ENCODE measurements at places on chromosomes 13 and 19.
A peak's percentile ranks its signal among the peaks of the same experiment; 100 is the strongest.

- no peak for DNase-seq
Measured at GRCh38 chr19:17538684-17539237, 16.7 kb upstream of the COLGALT1 start.

DNA sequence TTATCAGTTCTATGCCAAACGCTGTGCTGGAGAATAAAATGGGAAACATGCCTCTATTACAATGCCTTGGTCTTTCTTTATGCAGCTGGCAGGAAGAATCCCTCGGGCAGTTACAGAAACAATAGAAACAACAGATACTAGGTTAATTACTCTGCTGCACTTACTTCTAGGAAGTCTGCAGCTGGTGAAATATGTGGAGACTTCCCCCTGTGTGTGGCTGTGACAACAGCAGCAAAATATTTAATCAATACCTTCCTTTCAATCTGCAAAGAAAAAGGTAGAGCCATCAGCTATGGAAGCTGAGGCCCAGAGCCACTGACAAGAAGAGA lies 9.9 kb downstream of the STOML3 start:
- DNase-seq = no peak

- no peak for DNase-seq
Measured at GRCh38 chr19:1598777-1599459, 6.3 kb upstream of the MBD3 start.

DNA sequence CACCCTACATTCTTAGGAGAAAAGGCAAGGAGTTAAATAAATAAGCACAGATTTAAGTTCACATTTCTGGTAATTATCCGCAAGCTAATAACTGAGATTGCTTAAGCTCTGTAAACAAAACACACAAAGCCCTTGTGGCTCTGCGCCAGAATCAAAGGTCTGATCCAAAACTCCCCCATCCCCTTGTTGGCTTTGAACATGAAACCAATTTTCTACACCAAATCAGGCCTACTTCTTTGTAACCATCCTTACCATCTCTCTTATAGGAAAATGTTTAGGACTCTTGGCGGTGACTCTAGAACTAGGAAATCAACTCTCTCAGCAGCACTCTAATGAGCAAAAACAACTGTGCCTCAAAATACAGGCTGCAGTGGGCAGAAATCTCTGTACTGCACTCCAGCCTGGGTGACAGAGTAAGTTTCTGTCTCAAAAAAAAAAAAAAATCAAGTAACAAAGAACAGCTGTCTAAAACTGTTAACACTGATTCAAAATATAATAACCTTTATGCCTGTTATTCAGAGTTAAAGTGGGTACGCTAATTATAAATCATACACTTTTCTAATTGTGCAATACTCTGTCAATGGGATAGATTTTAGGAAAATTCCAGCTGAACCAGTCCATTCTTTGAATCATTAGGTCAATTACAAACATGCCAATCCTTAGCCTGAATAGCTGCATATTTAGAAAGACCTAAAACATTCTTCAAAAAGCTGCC lies 25.8 kb downstream of the ABCC4 start:
- no peak for DNase-seq

GRCh38 chr19:30699871-30700280 lies 327.7 kb downstream of the ZNF536 start:
- no peak for DNase-seq

- peak; percentile 58 for DNase-seq
Measured at GRCh38 chr19:12090807-12091206, 26.3 kb downstream of the ZNF844 start.

GRCh38 chr19:46764817-46765291 lies 18.6 kb upstream of the STRN4 start:
- no peak for DNase-seq

DNA sequence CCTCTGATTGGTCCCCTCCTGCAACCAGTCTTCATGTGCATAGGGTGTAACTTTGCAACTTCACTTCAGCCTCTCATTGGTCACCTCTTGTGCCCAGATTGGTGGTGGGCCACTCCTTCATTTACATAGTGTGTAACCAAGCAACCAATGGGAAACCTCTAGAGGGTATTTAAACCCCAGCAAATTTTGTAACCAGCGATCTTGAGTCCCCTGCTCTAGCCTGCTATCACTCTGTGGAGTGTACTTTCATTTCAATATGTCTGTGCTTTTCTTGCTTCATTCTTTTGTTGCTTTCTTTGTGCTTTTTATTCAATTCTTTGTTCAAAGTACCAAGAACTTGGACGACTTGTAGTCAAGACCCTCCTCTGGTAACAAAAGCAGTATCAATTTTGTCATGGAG lies 1336.9 kb upstream of the SPRY2 start:
- DNase-seq = no peak

DNA sequence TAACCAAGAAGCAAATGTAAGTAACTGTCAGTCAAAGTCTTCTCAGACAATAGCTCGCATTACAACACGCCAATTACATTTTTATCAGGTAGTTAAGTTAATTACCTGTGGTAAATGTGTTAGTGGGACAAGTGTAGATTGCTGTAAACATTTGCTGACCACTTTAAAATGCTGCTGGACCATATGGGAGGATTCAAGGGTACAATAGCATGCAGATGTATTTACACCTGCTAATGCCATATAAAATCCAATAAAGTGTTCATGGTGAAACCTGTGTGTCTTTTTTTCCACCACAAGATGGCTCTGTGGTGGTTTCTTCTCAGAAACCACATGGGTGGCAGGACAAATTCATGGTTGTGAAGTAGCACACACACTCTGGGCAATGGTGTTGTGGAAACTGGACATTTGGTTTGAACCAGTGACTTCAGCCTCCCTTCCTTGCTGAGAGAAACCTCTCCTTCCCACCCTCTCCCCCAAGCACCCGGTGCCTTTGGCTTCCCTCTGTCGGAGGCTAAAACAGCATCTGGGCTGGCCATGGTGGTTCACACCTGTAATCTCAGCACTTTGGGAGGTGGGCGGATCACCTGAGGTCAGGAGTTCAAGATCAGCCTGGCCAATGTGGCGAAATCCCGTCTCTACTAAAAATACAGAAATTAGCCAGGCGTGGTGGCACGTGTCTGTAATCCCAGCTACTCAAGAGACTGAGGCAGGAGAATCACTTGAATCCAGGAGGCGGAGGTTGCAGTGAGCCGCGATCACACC lies 18.1 kb upstream of the GTF3A start:
- no peak for DNase-seq

- no peak for DNase-seq
Measured at GRCh38 chr19:42419309-42419708, 7.9 kb downstream of the LIPE start.

GRCh38 chr19:35732540-35733179 lies 9.6 kb downstream of the IGFLR1 start:
- DNase-seq = no peak

- DNase-seq = no peak
Measured at GRCh38 chr19:34148658-34149185, 23.6 kb upstream of the LSM14A start.

DNA sequence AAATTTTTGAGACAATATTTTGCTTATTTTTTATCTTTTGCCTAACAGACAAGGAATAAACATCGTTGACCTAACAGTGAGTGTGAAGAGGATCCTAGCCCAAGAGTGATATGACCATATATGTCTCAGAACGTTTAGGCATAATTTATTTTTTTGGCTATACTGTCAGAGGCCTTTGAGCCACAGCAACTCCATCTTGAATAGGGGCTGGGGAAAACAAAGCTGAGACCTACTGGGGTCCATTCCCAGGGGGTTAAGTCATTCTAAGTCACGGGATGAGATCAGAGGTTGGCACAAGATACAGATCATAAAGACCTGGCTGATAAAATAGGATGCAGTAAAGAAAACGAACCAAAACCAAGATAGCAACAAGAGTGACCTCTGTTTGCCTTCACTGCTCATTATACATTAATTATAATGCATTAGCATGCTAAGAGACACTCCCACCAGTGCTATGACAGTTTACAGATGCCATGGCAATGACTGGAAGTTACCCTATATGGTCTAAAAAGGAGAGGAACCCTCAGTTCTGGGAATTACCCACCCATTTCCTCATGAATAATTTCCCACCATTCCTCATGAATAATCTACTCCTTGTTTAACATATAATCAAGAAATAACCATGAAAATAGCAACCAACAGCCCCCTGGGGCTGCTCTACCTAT lies 510.9 kb upstream of the PCDH9 start:
- no peak for DNase-seq

DNA sequence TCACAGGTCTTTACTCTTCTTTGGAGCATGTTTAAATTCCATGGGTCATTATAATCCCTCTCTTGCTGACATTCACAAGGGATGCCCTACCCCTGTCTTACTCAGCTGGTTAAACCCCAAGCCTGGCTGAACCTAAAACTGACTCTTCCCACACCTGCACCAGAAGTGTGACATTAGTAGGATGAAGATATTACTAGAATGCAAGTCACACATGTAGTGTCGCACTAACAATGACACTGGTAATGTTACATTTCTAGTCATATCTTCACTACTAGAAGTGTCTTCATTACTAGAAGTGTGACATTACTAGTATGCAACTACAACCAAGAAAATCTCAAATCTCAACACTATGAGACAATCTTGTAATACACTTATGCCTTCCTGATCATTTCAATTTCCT lies 14.2 kb downstream of the ZAR1L start:
- no peak for DNase-seq

DNA sequence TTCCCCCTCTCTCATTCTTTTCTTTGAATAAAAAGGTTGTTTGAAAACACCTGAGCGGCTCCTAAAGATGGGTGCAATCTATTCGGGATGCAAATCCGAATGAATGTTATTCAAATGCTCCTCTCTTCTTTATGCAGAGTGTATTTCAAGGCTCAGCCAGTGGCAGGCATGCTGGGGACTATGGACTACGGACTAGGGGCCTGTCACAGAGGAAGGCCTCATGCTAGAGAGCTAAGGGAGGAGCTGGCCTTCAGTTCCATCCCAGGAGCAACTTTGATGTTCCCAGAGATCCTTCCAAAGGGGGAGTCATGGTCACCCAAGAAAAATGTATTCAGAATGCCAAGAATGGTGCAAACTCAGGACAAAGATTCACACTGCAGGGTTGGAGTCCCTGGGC lies 9.3 kb downstream of the ALOX5AP start:
- no peak for DNase-seq

DNA sequence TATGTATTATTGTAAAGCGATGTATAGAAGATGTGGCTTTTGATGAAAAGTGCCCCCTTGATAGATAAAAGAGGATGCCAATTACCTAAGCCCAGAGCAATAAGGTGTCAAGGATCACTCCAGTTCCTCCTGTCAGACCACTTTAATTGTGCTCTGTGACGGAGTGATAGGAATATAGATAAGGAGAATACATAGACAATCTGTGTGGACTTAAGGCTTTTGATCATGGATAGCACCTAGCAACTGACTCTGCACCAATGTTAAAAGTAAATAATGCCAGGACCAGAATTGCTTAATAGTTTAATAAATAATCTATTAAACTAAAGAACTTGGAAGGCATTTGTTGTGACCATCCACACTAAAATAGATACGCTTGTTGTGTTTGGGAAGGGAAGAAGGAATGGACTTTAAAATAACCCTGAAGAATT lies 390.7 kb upstream of the ARGLU1 start:
- DNase-seq = no peak

DNA sequence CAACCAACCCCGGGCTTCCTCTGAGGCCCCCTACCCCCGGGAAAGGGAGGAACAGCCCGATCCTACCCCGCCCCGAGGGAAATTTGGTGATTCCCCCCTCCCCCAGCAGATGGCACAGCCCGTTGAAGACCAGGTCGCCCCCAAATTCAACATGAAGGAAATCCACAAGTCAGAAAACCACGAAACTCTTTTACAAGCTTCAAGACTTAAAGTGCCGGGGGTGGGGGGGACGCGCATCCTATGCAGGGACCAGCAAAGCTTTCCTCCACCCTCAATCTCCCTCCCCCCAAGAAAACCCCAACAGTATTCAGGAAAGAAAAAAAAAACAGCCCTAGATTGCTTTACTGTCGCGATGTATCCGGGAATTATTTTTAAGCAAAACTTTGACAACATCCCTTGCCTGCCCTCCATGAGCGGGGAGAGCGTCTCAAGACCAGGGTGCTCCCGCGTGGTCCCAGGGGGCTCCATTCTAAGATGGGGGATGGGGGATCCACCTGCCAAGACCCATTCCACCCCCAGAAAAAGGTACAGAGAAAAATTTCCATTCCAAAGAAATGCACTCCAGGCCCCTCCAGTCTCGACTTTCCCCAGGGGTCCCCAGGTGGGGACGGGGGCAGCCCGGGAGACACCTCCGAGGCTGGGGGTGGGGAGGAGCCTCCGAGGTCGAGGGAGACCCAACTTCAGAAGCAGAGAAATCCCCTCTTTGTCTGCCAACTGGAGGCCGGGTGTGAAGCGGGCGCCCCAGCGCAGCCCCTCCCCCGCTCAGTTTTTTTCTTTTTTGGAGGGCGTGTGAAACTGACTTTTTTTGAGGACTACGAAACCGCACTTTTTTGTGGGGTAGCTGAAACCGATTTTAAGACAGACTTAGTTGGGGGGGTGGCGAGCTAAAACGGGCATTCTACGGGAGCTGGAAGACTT lies 1.5 kb downstream of the TCF3 start:
- no peak for DNase-seq

- no peak for DNase-seq
Measured at GRCh38 chr13:72960114-72960513, 98.7 kb upstream of the KLF5 start.

DNA sequence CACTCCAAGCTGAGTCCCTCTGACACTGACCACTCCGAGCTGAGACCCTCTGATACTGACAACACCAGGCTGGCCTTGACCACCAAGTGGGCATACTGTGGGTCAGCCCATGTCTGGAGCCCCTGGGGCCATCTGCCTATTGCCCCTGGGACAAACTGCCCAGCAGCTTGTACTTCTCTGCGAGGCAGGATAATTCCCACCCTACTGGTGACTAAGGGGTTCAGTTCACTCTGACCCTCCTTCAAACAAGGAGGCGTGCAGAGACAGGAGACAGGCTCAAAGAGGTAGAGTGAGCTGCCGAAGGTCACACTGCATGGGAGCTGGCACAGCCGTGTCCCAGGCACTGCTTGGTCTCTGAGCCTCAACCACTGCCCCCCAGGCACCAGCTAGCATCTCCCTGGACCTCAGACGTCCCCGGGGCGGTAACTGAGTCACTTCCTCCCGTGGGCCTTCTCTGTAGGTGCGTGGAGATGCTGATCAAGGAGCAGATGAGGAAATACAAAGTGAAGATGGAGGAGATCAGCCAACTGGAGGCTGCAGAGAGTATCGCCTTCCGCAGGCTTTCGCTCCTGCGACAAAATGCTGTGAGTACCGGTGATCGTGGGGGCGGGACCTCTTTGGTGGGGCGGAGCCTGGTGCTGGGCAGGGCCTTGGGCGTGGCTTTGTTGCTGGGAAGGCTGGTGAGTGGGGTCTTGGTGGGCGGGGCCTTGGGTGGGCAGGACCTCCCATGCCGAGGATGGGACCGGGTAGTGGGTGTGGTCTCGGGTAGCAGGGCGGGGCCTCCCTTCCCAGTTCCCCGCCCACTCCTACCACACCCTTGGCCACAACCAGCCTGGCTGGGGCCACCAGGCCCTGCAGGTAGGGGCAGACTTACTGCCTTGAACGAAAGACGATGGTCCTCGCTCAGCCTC lies 5.8 kb upstream of the USE1 start:
- DNase-seq = peak; percentile 24
